NCI-H1436 (cell line): ENCODE measurements at places on chromosomes 11 and 22.

DNA sequence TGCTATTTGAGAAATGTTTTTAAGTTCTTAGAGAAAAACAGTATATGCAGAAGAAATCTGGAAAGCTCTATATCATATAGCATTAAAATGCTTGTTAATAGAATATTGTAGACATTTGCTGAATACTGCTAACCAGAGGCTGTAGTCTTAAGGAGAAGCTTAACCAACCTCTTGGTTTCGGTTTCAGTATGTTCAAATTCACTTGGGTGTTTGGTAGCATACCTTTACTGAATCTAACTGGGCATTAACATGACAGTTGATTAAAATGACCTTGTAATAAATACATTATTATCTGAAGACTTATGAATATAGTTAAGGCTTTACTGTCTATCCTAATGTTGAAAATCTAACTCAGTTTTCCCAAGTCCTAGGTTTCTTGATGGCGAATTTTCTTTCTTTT is 5.4 kb downstream of the PCF11 start:
- DNase-seq: no peak

- no peak for DNase-seq
These were observed 352.5 kb downstream of the TBC1D22A start for GRCh38 chr22:47114813-47115517.

DNA sequence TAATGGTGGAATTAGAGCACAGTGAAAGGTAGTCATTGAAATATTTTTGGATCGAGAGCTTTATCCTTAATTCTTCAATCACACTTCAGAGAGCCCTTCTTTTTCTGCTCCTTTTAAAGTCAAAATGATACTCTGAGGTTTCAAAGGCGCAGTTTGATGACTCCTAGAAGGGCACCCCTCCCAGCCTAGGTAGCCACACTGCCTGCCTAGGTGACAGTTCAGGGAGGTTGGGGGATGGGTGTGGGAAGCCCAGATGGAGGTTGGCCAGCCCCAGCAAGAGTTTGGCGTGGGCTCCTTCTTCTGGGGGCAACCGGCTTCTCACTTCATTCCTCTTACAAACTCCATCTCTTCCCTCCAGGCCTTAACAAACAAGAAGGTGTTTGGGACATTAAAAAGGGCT is 28.6 kb upstream of the PHF21A start:
- no peak for DNase-seq

DNA sequence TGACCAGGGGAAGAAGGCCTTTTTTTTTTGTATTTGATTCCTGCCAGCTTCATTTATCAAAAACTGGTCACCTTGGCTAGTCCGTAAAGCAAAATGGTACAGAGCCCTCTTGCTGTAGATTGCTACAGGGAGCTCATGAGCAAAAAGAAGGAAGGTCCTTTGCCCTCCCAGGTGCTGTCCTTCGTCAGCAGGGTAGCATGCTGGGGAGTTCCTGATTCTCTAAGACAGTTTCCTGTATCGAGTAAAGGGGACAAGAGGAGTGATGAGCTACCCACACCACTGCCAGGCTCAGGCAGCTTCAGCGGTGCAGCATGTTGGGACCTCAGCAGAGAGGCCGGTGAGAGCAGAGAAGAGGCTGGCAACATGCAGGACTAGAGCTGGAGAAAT is 67.8 kb upstream of the CSNK2A3 start:
- no peak for DNase-seq

- no peak for DNase-seq
These were observed 594 bp downstream of the MPST start for GRCh38 chr22:37020192-37020479.

DNA sequence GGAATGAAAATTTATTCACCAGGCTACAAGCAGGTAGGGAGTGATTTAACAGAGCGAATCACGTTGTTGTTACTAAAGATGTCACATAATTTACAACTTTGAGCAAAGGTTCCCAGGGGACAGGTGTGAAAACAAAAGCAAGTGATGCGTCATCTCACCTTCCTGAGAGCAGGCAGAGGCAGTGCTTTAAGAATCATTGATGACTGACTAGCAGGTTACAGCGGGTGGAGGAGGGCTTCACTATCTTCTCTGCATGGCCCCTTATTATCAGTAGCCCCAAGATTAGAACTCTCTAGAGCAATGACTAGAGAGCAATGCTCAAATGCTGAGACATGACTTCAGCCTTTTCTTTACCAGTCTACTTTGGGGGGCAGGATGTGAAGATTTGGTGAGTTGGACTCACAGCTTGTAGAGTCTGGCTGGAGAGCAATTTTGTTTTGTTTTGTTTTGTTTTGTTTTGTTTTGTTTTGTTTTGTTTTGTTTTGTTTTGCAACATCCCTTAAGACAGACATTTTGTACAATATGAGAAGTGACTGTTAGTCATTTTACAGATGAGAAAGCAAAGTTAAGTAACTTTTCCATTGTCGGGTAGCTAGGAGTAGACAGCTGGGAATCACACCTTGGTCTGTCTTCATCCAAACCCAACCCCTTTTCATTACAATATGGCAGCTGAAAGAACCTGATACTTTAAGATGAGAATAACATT is 84.8 kb downstream of the SLC1A2 start:
- no peak for DNase-seq

GRCh38 chr11:67634366-67635230 is 4.9 kb upstream of the NUDT8 start:
- DNase-seq: no peak

GRCh38 chr11:115550291-115551059 is 46.3 kb upstream of the CADM1 start:
- no peak for DNase-seq

GRCh38 chr11:85086504-85087284 is 540.5 kb downstream of the DLG2 start:
- peak; percentile 13 for DNase-seq

DNA sequence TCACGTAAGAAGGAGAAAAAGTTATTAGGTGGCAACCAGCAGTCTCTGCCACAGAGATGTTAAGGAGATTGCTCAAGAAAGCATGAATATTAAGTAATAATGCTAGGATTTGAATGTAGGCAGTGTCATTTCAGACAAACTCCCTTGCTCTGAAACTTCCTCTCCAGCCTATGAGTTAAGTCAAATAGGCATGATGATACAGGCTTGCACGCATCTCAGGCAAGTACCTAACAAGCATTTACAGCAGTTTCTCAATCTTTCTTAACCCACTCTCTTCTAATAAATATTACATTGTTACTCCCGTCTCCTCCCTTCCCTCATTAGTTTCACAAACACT is 72.7 kb downstream of the RAB38 start:
- DNase-seq: no peak

- DNase-seq: no peak
These were observed 27.5 kb downstream of the TBC1D22A start for GRCh38 chr22:46789992-46790391.

DNA sequence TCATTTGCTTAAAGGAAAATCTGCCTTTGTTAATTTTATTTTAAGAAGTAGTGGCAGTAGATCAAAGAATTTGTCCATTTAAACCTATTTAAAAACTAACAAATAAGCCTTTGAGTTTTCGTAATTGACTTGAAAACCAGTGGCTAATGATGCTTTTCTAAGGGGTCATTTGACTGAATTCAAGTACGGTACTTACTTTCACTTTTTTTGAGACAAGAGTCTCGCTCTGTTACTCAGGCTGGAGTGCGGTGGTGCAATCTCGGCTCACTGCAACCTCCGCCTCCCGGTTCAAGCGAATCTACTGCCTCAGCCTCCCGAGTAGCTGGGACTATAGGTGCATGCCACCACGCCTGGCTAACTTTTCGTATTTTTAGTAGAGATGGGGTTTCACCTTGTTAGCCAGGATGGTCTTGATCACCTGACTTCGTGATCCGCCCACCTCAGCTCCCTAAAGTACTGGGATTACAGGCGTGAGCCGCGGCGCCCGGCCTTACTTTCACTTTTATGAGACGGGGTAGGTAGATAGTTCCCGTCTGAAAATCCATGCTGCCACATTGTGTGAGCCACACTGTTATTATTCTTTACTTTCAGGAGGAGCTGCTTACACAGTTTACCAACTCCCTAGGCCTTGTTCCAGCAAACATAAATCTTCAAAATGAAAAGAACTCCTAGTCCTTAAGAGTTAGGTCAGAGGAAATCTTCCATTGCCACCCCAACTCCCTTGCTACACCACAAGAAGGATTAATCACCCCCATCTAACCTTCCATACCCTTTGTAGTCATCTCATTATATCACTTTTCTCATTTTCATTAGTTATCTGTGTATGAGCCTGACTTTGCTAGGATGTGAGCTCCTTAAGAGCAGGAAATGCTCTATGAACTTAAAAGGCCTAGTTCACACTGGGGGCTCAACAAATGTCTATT is 926.6 kb upstream of the CCDC90B start:
- no peak for DNase-seq

DNA sequence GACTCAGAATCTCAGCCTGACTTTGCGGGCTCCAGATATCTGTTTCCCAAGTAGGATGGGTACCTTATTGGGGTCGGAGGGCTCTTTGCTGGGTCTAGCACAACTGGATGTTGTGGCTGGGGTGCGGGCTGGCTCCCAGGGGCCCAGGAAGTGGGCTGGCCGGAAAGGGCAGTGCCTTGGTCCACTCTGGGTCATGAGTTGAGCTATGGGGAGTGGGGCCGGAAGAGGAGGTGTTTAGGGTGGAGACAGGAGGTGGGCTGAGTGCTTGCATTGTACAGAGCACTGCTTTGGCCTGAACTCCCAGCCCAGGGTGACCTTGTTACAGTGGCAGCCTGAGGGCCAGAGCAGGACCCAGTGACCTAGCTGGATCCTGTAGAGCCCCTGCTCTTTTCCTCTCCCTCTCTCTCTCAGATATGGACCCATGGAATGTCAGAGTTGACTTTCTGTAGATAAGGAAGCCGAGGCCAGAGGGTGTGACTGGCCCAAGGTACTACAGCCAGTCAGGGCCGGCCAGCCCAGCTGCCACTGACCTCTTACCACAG is 13.2 kb downstream of the PHLDB1 start:
- no peak for DNase-seq

GRCh38 chr11:133708547-133709051 is 136.7 kb downstream of the SPATA19 start:
- DNase-seq: no peak

GRCh38 chr22:22050141-22050775 is 67.7 kb upstream of the TOP3B start:
- no peak for DNase-seq

DNA sequence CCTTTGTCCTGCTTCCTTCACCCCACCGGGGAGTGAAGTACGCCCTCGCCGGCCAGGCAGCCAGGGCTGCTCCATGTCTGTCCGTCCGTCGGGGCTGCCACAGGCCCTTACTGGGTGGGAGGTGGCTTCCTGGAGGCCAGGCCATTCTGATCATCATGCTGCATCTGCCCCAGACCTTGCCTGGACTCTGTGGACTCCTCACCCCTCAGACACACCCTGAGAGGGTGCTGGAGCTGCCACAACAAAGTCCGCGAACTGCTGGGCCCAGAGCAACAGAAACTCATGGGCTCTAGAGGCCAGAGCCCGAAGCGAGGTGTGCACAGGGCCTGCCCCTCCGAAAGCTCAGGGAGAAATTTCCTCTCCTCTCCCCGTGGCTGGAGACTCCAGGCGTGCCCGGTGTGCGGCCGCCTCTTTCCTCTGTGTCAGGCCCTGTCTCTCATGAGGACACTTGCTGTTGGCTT is 124.2 kb downstream of the KCNQ1OT1 start:
- no peak for DNase-seq

- no peak for DNase-seq
These were observed 39.1 kb upstream of the POU2AF2 start for GRCh38 chr11:111206472-111206871.

DNA sequence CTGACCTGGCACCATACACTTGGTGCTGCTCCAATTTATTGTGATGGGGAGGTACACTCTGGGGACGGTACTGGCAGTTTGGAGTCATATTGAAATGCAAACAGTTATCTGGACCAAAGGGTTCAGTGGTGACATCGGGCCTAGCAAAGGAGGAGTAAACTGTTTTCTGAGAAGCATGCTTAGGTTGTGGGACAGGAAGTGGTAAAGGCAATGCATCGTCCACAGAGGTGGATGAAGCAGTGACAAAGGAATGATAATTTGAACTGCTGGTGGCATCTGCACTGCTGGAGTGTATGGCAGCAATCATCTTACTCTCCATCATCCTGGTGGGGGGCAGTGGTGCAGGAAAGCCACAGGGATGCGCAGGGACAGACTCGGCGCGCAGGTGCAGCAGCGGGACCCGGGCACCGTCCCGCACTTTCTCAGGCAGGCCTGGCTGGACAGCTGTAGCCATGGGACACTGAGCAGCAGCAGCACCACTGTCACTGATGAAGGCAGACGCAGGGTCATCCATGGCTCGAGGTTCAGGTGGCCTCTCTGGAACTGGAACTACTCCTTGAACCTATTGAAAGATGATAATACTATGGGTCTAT is 28.0 kb upstream of the TP53AIP1 start:
- no peak for DNase-seq

- DNase-seq: no peak
These were observed 51.7 kb downstream of the GRAMD4 start for GRCh38 chr22:46671824-46672432.

GRCh38 chr22:19440411-19441195 is 6.9 kb downstream of the C22orf39 start:
- DNase-seq: no peak

DNA sequence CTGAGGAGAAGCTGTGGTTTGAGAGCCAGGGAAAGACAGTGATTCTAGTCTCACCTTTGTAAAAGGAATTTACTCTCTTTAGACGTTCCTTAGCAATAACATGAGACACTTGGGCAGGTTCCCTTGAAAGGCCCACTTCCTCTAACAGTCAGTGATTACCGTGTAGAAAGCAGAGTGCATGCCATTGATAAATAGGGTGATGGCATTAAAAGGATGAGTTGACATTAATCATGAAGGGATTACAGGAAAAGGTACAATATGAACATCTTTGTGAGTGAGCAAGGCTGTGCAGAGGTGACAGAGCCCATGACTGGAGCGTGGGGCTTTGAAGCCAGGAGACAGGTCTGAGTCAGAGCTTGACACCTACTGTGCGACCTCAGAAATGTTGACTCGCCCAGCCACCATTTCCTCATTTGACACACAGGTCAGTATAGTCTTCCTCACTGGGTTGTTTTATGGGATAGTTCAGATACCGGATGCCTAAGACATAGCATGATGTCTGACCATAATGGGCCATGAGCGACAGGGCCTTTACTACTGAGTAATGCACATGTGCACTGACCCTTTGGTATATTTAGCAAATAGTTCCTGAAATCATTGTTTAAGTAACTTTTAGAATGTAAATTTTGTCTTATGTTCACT is 341.7 kb upstream of the MTNR1B start:
- DNase-seq: no peak

- no peak for DNase-seq
These were observed 8.2 kb upstream of the ENDOD1 start for GRCh38 chr11:95081412-95081811.

DNA sequence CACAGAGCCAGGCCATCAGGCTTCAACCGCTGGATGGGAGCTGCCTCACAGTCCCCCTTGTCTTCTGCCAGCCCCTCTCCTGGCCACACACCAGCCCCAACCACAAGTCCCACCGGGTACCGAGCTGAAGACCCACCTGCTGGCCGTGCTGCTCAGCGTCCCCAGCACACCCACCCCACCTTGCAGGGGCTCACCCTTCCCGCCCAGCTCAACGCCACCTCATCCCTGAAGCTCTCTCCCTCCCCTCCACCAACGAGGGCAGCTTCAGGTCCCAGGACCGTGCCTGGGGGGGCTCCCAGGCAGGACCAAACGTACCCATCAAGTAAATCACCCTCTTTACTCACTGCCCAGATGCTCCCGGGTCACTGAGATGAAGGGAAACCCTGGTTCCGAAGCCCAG is 141.0 kb downstream of the CRYBB2 start:
- no peak for DNase-seq
